Sigmoid colon (tissue), 7 donors: ENCODE measurements at places on chromosomes 6 and 20. TPM values are rescaled to one million over a fixed set of nuclear protein-coding genes. Genes with fewer than 3 reads are reported as not detected.

- DNase-seq: peak; percentile 72
Observed at GRCh38 chr20:37822141-37822601, 80.8 kb upstream of the VSTM2L start.

GRCh38 chr20:38581013-38581412 is at the start of gene ADIG:
TSS of gene ADIG (plus strand) at chr20:38581197. CDS start at chr20:38581251, 54 bp downstream.
- DNase-seq: no peak

GRCh38 chr6:154555073-154555677 is 44.7 kb upstream of the CNKSR3 start:
- no peak for DNase-seq

DNA sequence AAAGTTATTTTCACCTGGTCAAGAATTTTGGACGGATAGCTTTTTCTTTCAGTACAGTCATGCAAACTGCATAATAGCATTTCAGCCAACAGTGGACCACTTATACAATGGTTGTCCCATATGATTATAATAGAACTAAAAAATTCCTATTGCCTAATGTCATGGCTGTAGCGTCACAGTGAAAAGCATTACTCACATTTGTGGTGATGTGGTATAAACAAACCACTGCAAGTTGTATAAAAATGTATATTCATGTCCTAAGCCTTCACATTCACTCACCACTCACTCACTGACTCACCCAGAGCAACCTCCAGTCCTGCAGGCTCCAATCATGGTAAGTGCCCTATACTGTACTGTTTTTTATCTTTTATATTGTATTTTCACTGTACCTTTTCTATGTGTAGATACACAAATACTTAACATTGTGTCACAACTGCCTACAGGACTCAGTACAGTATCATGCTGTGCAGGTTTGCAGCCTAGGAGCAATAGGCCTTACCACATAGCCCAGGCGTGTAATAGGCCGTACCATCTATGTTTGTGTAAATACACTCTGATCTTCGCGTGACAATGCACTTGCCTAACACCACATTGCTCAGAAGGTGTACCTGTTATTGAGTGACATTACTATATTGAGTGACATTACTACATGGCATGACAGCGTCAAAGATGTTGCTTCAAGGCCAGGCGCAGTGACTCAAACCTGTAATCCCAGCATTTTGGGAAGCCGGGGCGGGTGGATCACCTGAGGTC is 17.9 kb downstream of the ABHD12 start:
- no peak for DNase-seq

GRCh38 chr20:63483834-63484233 is 11.4 kb upstream of the KCNQ2 start:
- DNase-seq: no peak

DNA sequence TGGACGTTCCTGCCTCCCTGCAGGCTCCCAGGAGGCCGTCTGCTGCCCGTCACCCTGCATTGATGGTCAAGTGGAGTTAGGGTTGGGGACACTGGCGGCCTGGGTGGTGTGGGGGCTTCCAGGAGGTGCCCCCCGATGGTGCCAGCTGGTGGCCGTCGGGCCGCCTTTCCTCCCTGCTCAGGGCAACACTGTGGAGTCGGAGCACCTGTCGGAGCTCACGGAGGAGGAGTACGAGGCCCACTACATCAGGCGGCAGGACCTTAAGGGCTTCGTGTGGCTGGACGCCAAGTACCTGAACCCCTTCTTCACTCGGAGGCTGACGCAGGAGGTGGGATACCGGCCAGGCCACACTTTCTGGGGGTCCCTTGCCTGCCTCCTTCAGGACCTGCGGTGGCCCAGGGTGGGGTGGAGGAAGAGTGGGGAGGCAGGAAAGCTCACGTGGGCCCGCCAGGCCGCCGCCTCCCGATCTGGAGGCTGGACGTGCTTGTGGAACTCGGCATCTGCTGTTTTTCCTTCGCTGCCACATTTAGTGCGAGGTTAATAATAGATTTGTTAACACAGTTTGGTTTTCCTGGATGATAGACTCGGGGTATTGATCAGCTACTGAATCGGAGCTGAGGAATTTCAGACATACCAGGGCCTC is 28.6 kb downstream of the SPATA2 start:
- DNase-seq: peak; percentile 63

DNA sequence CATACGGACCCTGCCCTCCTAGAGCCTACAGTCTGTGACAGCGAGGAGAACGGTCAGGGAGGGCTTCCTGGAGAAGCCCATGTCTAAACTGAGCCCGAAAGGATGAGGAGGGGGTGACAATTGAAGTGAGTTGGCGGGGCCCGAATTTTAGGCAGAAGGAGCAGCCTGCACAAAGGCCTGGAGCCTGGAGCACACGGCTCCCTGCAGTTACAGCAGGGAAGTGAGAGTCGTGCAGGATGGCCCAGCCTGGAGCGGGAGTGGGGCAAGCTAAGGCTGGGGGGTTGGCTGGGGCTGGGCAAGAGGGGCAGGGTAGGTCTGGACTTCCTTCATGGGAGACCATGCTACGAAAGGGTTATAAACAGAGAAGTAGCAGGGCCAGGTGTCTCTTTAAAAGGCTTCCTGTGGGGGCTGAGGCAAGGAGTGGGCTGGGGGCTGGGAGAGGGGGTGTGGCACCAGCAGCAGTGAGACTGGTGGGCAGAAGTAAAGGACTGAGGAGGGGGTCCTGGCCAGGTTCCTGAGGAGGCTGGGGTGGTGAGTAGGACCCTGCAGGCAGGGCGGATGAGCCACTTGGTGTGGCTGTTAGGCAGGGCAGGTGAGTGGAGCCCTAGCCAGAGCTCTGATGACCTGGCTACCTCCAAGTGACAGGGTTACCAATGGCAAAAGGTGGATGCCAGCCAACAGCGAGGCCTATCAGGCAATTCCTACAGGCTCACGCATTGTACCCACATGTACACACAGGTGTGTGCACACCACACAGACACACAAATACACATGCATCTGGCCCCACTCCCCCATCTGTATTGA is 119.2 kb downstream of the MRPL14 start:
- peak; percentile 51 for DNase-seq

- no peak for DNase-seq
Observed at GRCh38 chr20:53608456-53609452, 15.1 kb upstream of the ZNF217 start.

DNA sequence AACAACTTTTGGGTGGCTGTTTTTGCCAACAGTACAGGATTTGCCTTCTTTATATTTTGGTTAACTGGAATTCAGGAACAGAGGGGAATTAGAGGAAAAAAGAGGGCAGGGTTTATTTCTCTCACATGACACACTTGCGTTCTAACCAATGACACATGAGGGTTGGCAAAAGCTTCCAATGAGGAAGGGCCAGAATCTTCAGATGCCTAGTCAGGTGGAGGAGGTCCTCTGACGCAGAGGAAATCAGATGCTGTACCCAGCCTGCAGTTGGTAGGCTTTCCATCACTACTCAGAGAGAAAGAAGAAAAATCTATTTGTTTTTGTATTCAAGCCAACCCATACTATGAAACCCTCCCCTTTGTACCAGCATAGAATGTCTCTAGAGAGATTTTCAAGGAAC is 20.8 kb downstream of the TM9SF4 start:
- peak; percentile 2 for DNase-seq

THEMIS gene
- total RNA-seq: 0.33 TPM
